ENCODE measurements at places on chromosomes 11 and 22.

GRCh38 chr11:2149864-2150847 lies 10.9 kb downstream of the INS start:
- no peak for DNase-seq

DNA sequence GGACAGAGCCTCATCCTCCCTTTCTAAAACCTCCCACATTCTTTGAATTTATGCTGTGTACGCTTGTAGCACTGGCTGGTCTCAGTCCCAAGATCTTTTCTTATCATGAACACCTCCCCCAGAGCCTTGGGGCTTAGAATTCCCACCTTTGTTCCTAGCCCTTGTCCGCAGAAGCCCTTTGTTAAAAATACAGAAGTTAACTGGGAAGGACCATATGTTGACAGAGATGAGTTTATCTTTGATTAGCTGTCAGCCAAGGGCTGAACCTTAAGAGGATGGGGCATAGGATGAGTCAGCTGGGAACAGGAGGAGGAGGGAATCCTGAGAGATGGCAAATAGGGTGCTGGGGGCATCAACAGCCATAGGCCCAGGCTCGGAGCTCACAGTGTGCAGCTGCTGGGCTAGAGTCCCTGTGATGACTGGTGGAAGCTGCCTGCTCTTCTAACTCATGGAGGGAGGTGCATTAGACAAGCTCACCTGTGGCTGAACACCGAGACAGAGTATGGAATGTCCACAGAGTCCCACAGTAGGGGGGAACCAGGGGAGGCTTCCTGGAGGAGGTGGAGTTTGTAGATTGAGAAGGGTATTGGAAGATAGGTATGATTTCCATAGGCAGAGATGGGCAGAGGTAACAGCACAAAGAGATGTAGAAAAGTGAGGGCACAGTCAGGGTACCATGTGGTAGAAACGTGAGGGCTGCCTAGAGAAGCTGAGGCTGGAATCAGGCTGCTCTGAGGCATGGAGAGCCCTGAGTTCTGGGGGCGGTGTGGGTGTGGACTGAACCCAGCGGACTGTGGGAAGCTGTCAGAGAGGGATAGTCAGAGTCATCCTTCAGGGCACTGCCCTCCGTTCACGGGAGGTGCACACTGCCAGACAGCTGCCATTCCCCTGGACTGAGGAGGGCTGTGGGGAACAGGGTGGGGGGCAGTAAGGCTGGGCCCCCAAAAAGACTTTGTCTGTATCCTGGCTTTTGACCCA lies 9.9 kb downstream of the MICAL2 start:
- DNase-seq: peak; percentile 53

- DNase-seq: no peak
Observed at GRCh38 chr22:27154717-27155116, 497.3 kb downstream of the MIAT start.

DNA sequence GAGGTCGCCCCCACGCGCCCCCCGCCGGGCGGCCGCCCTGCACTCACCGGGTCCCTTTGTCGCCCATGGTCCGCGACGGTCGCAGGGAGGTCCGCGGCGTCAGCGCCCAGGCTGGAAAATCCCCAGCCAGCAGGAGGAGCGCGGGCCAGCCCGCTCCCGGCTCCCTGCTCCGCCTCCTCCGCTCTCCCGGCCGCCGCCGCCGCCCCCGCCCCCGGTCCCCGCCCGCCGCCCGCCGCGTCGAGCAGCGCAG lies at the start of gene ARRB1:
ARRB1 (minus strand) TSS at position 121 of the 250 bp plus-strand sequence; CDS start at position 67, 54 bp downstream.
- no peak for DNase-seq

DNA sequence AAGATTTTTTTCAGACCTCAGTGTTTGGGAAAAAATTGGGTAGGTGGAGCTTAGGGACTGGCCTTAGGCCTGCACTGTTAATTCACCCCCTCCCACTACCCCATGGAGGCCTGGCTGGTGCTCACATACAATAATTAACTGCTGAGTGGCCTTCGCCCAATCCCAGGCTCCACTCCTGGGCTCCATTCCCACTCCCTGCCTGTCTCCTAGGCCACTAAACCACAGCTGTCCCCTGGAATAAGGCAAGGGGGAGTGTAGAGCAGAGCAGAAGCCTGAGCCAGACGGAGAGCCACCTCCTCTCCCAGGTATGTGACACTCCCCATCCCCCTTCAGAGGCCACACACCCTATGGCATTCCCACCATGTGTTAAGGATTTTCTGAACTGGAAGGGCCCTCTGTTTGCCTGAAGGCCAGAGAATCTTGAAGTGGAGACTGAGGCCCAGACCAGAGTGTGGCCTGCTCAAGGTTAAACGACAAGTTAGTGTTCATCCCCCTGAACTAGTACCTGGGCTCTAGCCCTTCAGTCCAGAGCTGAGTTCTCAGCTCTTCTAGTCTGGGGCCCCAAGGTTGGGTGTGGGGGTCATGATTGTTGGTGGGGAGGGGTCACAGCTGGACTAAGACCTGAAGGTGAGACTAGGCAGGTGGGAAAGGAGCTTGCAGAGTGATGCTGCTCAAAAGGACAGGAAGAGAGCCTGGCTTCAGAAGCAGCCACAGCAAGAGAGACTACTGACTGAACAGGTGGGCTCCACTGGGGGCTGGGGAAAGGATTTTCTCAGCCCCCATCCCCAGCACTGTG lies 2.3 kb upstream of the FOLR1 start:
- DNase-seq: no peak

- no peak for DNase-seq
Observed at GRCh38 chr11:112266410-112266778, 5.7 kb upstream of the PLET1 start.
